ENCODE measurements at places on chromosomes 3 and 15. TPM values are rescaled to one million over a fixed set of nuclear protein-coding genes. Genes with fewer than 3 reads are reported as not detected.
A peak's percentile ranks its signal among the peaks of the same experiment; 100 is the strongest.

- no peak for DNase-seq
Measured at GRCh38 chr3:30253832-30254231, 352.6 kb upstream of the TGFBR2 start.

- DNase-seq = no peak
Measured at GRCh38 chr3:54427501-54427900, 305.1 kb downstream of the CACNA2D3 start.

DNA sequence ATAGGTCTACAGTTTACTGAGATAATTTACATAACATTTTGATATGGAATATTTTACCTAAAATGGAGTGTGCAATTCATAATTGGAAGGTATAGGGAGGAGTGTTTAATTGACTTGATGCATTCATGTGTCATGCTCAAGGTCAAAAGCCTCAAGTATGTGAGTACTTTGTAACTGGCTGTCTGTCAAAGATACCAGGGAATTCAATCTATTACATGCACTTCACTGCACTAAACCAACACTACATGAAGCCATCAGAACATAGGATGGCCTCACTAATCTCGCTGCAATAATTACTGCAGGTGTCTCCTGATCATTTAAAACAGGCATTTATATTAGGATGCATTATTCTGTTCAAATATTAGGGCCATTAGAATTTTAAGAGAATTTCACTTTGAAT lies 367.2 kb downstream of the CNTN4 start:
- DNase-seq = no peak

DNA sequence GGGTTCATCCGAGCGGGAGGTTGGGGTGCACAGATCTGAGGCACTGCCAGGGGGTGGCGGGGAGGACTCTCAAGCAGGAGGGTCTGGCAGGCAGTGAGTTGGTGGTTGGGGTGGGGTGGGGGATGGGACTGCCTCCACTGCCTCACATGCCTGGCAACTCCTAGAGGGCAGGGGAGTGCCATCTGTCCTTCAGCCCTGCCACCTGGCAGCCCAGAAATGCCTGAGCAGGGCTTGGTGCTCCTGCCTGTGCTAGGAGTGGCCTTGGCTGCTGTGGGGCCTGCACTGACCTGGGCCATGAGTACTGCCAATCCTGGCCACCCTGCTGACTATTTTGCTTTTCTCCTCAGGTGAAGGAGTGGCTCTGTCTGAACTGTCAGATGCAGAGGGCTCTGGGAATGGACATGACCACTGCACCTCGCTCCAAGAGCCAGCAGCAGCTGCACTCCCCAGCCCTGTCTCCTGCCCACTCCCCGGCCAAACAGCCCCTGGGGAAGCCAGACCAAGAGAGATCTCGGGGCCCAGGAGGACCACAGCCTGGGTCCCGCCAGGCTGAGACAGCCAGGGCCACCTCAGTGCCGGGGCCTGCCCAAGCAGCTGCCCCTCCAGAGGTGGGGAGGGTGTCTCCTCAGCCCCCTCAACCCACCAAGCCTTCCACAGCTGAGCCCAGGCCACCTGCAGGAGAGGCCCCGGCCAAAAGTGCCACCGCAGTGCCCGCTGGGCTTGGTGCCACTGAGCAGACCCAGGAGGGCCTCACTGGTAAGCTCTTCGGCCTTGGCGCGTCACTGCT lies 32.0 kb upstream of the APEH start:
- DNase-seq = no peak

- no peak for DNase-seq
Measured at GRCh38 chr3:37935290-37935668, 55.3 kb upstream of the VILL start.

DNA sequence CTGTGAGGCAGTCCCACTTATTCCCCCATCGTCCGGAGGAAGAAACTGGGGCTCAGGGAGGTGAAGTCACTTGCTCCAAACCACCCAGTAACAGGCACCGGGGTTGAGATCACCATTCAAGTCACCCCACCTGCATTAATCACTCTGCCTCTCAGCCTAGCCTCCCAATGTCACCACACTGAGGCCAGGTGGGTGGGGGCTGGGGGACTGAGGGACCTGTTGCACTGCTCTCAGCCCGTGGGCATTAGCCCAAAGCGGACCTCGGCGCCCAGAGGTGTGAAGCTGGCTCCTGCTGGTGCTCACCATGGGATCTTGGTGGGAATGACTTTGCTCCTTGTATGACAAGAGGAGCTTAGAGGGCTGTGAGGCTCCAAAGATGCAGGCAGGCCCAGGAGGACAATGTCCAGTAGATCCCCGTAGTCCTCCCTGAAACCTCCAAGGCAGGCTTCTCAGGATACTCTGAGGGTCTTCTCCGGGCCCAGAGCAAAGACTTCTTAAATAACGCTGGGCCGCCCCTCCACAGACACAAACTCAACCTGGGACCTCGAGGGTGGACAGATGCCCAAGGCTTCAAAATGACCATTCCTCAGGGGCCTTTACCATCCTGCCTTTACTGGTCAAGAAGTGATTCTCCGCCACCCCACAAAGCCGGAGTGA lies 1.7 kb downstream of the NT5DC2 start:
- no peak for DNase-seq

DNA sequence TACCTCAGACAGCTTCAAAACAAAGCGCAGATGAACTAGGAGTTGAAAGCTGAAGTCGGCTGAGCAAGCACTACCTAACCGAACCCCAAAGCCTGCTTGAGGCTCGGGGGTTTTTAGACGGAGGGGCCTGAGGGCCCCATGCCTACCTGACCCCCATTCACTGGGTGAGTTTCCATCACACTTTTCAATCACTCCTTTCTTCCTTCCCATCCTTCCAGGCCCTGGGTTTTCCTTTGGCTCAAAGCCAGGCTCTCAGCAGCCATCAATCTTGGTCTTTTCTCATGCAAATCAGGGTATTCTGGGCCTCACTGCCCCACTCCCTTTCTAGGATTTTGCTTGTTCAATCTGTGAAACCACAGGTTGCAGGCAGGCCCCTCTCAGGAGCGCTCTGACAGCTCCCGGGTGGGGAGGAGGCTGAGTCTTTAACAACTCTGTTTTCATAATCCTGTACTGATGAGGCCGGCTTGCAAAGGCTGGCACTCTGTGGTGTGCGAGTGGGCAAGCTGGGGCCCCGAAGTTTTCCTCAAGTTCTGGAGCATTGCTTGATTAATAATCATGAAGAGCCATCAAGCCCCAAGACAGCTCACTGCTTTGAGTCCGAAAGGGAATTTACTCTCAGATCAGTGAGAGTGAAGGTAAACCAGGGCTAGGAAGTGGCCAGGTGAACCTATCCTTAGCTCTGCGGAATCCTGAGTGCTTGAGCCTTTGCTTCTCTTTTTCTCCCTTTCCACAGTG lies 97.6 kb downstream of the FRMD4B start:
- peak; percentile 77 for DNase-seq

- no peak for DNase-seq
Measured at GRCh38 chr3:116034794-116035193, 410.5 kb downstream of the LSAMP start.

GRCh38 chr3:141986548-141987107 lies 110.2 kb downstream of the ATP1B3 start:
- no peak for DNase-seq

GRCh38 chr15:84782346-84782745 lies 34.0 kb downstream of the ZNF592 start:
- DNase-seq = no peak

DNA sequence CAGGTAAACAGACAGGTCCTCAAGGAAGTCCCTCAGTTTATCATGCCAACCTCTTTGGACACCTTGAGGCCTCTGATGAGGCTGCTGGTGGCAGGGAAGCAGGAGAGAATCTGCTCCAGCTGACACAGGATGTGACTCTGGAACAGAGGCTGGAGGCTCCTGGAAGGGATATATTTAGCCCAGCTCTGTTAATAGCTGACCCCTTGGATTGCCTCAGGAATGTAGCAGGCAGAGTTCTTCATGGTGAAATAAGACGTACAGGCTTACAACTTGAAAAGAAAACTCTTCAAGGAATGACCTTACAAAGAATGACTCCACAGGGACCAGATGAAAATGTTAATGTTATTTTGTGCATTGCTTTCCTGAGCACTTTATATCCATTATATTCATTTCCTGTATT lies 90.5 kb downstream of the AQP9 start:
- no peak for DNase-seq

DNA sequence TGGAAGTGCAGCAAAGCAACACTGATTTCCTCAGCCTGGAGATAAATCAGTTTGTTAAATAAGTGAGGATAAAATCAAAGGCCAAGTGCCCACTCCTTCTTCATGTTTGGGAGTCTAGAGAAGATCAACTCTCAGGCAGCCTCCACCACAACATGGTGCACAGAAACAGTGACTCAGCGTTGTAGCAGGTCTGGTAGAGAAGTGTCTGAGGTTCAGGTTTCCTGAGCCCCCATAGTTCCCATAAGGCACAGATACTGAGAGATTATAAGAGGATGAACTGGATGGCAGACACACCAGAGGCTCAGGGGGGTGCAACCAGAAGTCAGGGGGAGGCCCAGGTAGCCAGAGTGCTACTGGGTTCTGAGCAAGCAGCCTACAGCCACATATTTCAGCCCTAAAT lies 166.7 kb downstream of the FRMD5 start:
- peak; percentile 19 for DNase-seq

DNA sequence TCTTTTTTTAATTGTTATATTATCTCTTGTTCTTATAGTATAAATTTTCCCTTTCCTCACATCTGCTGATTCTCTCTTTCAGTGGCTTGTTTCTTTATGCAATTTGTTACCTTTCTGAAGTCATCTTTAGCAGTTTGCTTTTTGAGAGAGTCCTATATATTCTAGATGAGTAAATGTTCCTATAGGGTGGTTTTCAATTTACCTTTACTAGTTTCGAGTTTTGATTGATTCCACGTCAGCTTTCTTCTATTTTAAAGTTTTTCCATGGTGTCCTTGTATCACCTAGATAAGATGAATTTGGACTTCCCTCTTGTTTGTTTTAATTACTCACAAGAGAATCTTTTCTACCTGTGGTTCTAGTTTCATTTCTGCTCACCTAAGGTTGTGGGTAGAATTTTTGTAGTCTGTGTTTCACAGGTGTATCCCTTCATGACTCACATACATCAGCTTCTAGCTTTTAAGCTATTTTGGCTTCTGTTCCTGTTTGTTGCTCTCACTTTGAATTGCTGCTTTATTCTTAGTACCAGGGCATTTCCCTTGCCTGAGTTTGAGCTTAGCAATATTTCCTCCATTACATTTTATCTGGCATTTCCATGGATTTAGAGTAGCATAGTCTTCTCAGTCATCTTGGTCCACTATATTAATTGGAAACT lies 6.4 kb downstream of the TEX9 start:
- no peak for DNase-seq

- no peak for DNase-seq
Measured at GRCh38 chr15:92733934-92734521, 78.5 kb upstream of the FAM174B start.

DNA sequence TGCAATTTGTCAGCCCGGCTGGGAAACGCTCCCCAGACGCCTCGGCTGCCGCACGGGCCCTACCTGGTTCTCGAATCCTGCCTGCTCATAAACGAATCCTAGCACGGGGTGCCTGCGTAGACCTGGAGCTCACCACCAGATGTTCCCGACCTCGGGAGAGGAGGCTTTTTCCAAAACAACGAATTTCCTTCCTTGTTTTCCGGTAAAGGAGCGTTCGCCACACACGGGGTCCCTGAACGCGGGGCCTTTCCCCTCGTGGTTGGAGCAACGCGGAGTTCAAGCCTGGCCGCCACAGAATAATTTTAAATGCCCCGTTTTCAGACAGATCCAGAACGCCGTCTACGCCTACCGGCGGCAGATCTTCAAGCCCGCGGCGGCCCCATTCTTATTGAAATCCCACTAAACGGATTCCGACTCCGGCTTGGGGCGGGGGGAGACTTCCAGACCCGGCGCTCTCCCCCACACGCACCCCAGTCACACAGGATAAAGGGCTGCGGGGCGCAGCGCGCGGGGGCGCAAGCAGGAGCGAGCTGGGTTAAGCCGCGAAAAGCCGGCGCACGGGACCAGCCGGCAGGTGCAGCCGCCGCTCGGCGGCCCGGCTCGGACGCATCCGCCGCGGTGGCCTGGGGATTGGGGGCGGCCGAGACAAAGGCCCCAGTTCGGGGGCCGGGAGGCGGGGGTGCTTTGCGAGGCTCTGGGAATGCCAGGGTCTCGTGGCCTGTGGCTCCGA lies 895 bp downstream of the GATA2 start:
- peak; percentile 39 for DNase-seq

DNA sequence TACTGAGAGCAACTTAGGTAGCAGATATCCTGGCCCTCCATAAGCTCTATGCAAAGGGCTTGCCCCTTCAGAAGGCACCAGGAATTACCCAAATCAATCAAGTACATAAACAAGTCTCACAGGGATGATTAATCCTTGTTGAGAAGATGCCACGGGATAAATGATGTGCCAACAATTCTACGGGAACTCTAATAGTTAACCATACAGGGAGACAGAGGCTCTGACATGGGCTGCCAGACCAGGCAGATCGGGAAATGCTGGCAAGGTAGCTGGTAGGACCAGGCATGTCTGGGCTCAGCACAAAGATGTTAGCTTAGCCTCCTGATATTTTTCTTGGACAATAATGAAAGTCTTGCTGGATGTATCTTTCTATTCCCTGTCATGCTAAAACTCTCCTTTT lies 249.3 kb upstream of the THBS1 start:
- DNase-seq = no peak

- no peak for DNase-seq
Measured at GRCh38 chr15:78914027-78914764, 30.6 kb downstream of the CTSH start.

DNA sequence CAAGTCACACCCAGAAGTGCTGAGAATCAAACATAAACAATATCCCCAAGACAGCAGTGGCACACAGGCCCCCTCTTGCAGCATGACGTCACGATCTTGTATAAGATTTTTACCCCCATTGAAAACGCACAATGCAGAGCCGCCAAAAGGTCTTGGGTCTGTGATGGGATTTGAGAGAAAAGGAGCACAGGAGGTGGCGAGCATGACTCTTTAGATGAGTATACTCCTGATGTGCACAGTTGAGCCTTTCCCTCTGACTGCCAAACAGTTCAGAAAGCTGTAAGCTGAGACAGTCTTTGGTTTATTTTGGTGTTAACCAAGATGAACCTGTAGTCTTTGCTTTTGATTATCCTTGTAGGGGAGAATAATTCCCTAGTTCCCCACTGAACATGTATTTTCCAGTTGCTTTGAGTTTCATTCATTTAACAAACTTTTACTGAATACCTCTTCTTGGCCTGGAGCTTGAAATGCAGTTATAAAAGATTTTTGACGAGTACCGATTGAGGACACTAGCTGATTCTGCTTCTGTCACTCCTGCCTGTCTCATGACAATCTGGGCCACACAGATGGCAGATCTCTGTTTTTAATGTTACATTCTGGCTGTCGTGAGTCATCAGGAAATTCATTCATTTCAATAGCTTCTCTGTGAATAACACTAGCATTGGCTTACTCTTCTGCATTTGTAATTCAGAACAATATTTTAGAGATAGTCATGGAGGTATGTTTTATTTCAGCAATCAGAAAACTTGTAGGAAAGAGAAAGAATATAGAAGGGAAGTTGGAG lies 28.9 kb downstream of the CFAP91 start:
- no peak for DNase-seq

Gene CMC1
- 28.3 TPM for total RNA-seq

Gene PLXNB1
- total RNA-seq = 5.1 TPM

Gene CMTM8
- 8.1 TPM for total RNA-seq

Gene DGKG
- total RNA-seq = 0.71 TPM

Gene IL12A
- total RNA-seq = not detected

Gene CEP152
- total RNA-seq = 34.4 TPM

All from activated CD4-positive, alpha-beta T cell treated with anti-CD3 and anti-CD28 coated beads for 36 hours (primary cell).